ENCODE measurements at places on chromosomes 7 and 10.

DNA sequence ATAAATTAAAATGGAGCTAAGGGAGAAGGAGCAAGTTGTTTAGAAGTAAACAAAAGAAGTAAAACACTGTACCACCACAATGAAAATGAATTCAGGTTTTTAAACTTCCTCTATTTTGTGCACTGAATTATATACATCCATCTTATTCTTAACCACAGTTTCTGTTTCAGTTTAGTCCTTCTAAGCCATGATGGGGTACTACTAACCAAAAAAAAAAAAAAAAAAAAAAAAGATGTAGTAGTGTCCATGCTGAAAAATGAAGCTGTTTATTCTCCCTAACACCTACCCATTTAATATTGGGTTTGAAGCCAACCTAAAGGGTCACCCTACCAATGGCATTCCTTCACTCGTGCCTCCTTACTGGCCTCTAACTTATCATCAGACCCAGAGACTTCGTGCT, 3.4 kb upstream of the BMPR1A start:
- DNase-seq: no peak

DNA sequence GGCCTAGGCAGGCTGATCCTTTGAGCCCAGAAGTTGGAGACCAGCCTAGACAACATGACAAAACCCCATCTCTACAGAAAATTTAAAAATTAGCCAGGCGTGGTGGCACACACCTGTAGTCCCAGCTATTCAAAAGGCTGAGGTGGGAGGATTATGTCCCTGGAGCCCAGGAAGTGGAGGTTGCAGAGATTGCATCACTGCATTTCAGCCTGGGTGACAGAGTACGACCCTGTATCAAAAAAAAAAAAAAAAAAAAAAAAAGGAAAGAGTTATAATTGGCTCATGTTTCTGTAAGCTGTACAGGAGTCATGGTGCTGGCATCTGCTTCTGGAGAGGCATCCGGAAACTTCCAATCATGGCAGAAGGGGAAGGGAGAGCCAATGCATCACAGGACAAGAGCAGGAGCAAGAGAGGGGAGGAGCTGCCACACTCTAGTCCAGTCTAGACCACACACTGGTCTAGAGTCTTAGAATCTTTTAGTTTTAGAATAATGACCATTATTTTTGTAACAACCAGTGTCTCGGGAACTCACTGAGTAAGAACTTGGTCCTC, 16.8 kb downstream of the DOCK1 start:
- DNase-seq: no peak

- no peak for DNase-seq
These were observed 83.2 kb upstream of the CAPZA2 start for GRCh38 chr7:116779216-116779615.

DNA sequence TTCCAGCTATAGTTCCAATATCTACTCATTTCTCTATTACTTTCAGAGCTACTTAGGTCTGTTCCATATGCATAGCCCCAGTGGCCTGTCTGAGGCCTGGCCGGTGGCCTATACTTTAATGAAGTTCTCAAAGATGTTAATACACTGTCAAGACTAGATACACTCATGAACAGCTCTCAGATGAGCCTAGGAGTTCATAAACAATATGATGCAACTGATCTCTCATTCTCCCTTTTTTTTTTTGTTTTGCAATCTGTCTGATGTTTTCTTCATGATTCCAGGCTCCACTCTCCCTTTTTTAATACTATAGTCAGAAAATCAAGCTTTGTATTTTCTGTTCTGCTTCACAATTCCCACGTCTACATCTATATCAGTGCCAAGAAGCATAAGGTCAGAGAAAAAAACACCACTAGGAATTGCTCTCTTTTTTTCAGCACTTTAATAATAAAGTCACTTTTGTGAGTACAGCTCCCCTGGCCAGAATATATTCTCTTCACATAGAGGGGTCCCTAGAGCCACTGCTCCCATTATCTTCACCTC, 321.0 kb downstream of the C7orf25 start:
- DNase-seq: no peak

DNA sequence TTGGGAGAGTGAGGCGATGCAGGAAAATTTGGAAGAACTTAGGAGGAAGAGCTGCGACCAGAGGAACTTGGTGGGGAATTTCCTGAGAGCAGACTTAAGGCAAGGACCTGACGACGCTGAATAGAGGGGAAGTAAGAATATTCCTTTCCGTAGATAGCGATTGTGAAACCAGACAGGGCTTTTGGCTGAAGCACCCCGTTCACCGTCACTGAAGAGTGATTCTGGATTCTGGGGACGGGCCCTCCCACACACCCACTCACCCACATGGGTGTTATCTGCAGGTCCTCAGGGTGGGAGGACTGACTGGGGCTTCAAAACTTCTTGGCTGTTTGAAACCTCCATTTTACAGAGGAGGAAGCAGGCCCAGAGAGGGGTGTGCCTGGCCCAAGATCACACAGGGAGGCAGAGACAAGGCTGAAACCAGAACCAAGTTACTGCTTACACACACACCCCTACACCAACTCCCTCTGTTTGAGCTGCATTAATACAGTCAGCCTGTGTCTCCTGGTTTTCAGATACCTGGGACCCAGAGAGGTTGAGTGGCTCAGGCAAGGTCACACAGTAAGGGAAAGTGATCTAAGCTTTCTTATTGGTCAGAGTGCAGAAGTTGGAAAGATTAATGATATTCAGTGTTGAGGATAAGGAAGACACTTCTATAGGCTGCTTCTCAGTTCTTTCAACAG, 37.2 kb upstream of the CDH23 start:
- no peak for DNase-seq

DNA sequence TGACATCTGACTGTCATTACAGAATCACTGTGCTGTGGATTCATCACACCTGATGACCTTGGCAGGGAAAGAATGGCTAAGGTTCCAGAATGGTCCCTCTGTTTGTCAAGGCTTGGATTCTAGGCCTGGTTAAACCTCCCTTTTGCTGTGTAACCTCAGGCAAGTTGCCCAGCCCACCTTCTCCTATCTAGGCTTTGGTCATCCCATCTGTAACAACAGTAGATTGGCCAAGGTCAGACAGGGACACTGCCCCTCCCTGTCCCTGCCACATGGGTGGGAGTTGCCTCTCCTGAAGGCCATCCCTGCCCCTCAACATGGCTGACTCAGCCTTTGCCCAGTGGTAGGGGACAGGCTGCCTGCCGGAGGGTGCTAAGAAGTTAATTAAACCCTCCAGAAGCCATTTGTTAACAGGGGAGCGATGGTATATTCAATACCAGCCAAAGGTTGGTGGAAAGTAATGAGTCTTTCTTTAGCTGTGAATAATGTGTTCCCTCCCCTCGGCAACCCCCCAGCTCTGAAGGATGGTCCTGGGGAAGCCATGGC, 149.8 kb upstream of the PCBD1 start:
- no peak for DNase-seq

- DNase-seq: no peak
These were observed 155.4 kb downstream of the NEURL1 start for GRCh38 chr10:103648636-103649532.

DNA sequence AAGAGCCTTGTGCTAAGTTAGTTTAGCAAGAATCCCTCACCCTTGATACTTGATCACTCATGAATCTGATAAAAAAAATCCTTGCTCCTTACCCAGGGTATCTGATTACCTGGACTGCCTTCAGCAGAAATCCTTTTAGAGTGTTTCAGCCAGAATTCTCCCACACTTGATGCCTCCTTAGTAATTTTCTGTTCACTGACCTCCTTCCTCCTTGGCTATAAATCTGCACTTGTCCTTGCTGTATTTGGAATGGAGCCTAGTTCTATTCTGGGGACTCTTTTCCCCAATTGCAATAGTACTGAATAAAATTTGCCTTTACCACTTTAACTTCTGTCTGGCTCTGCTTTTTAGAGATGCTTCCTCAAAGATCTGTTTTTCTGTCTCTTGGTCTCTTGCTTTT, 84.9 kb downstream of the RPS24 start:
- DNase-seq: no peak

- DNase-seq: no peak
These were observed 731.5 kb downstream of the PARD3 start for GRCh38 chr10:34083567-34083966.

DNA sequence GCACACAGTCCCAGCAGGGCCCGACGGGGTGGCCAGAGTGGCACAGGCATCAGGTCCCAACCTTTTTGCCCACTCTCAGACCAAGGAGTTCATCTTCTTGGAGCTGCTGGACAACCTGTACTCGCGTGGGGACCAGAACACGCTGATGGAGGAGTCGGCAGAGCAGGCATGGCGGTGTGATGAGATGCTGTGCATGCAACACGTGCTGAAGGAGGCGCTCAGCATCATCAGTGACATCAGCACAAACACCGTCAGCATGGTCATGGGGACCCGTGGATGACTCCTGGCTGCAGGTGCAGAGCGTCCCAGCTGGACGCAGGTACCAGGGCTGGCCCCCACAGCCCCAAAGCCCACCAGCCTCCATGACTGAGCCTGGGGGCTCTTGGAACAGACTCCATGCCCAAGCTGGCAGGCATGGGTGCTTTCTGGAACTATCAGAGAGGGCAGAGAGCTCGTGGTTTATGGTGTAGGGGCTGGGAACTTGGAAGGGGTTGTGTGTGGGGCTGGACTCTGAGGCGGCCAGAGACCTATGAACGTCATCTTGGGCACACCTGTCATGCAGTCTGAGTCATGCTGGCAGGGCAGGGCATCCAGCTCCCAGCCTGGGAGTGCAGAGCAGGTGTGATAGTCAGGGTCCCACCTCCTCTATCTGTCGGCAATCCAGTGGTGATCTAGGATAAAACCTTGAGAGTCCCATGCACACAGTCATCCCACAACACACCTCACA, 8.2 kb upstream of the MTPAP start:
- no peak for DNase-seq

GRCh38 chr10:16954280-16955030, 137.2 kb upstream of the RSU1 start:
- no peak for DNase-seq

- DNase-seq: no peak
These were observed 279.9 kb upstream of the SEMA3C start for GRCh38 chr7:81198766-81199165.

DNA sequence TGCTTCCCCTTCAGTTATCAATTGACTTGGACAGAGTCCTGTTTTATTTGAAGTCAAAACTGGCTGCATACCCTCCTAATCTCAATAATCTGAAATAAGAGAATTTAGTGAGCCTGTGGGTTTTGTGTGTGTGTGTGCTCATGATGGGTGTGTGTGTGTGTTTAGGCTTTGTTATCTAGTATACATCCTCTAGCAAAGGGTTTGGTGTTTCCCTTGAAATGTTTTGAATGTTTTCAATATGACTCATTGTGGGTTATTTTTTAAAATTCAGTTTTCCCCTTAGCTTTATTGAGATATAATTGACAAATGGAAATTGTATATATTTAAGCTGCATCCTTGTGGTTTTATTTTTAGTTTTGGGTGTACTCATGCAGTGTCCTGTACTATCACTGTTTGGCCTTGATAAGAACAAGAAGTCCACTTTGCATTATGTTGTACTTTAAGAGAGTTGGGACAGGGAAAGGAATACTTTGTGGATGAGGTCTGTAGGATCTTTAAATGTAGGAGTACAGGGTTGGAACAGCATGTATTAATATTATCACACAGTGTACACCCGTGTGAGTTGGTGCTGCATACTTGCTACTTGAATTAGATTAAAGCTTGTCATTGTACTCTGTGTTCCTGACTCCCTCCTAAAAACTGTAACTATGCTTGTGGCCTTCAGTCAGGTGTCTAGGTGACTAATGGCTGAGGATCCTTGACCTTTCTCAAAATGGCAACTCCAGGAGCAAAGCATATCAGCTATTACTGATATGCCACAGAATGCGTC, 58.3 kb downstream of the VCL start:
- DNase-seq: no peak

- no peak for DNase-seq
These were observed 7.9 kb downstream of the LDB1 start for GRCh38 chr10:102112210-102112817.

- no peak for DNase-seq
These were observed 27.7 kb upstream of the PRKAR1B start for GRCh38 chr7:754531-755412.

DNA sequence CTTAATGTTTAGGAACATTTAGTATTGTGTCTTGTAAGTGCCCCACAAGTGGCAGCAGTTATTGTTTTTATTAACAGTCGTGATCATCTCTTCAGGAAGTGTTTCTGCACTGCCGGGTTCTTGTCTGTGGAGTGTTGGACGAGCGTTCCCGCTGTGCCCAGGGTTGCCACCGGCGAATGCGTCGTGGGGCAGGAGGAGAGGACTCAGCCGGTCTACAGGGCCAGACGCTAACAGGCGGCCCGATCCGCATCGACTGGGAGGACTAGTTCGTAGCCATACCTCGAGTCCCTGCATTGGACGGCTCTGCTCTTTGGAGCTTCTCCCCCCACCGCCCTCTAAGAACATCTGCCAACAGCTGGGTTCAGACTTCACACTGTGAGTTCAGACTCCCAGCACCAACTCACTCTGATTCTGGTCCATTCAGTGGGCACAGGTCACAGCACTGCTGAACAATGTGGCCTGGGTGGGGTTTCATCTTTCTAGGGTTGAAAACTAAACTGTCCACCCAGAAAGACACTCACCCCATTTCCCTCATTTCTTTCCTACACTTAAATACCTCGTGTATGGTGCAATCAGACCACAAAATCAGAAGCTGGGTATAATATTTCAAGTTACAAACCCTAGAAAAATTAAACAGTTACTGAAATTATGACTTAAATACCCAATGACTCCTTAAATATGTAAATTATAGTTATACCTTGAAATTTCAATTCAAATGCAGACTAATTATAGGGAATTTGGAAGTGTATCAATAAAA, 22.2 kb downstream of the PLA2G12B start:
- no peak for DNase-seq

- no peak for DNase-seq
These were observed 7.5 kb downstream of the LARP4B start for GRCh38 chr10:923844-924523.

DNA sequence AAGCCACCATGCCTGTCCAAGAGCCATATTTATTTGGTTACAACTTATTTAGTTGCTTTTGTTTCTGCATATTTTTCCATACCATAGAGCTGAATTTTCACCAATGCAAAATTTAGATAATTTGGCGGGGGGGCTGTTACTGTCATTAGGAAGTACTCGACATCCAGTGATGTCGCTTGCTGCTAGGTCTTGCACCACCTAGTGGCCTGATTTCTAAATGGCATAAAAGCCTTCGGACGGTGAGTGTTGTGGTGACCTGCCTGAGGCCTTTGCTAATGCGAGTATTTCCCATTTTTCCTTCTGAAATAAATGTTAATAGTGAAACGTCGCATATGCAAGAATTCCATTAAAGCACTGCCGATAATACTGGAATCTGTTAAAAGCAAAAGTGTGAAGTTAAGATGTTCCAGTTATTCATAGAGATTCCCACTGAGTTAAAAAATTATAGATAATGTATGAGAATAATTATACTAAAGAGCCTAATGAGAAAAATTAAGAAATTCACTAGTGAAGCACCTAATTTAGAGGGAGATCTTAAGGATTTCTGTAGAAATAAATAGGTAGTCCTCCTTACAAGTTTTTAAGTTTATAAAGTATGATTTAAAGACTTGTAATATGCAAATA, 86.1 kb upstream of the DNAJB6 start:
- no peak for DNase-seq

- no peak for DNase-seq
These were observed 39.1 kb downstream of the CDK6 start for GRCh38 chr7:92797284-92797683.
